HCT116 (cell line): ENCODE measurements at places on chromosomes 12 and 14.

- DNase-seq = no peak
These were observed 75.8 kb downstream of the RIN3 start for GRCh38 chr14:92589213-92589852.

GRCh38 chr12:123996581-123996980 is 23.6 kb downstream of the ZNF664 start:
- DNase-seq = no peak

- peak; percentile 81 for DNase-seq
These were observed 126.9 kb downstream of the DUSP6 start for GRCh38 chr12:89225401-89225800.

DNA sequence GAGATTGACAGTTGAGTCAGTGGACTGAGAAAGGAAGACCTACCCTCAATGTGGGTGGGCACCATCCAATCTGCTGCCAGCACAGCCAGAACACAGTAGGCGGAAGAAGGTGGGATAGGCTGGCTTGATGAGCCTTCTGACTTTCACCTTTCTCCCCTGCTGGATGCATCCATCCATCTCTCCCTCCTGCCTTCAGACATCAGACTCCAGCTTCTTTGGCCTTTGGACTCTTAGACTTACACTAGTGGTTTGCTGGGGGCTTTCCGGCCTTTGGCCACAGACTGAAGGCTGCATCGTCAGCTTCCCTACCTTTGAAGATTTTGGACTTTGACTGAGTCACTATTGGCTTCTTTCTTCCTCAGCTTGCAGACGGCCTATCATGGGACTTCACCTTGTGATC is 456.5 kb upstream of the MIS18BP1 start:
- no peak for DNase-seq

GRCh38 chr14:69344171-69344570 is 53.9 kb downstream of the ERH start:
- no peak for DNase-seq
